ENCODE measurements at places on chromosomes 13 and 19. TPM values are rescaled to one million over a fixed set of nuclear protein-coding genes. Genes with fewer than 3 reads are reported as not detected.

DNA sequence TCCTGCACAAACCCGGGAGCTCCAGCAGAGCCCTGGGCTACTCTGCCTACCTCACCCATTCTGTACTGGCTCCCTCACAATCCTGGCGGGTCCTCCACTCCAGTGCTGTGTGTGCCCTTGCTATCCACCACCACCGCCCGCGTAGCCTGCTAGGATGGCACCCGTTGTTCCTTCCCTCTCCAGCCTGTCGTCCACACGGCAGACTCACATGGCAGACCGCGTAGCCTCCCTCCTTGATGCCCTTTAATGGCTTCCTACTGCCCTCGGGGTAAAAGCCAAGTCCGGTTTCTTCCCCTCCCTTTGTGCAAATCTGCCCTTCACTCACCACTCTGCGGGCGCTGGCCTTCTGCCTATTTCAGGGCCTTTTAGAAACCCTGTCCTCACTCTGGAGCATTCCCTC lies 106.6 kb downstream of the RAB20 start:
- peaks cover 2% of the 10 kb centered on the region for H3K36me3 ChIP-seq
- no peak for DNase-seq
- H3K27ac ChIP-seq, result no peak overlapping the region

GRCh38 chr19:30450835-30451321 lies 78.7 kb downstream of the ZNF536 start:
- no peaks in the 10 kb centered on the region for H3K36me3 ChIP-seq
- H3K27me3 ChIP-seq, result no peaks in the 10 kb centered on the region
- peaks cover 10% of the 10 kb centered on the region for H3K4me1 ChIP-seq
- H3K27ac ChIP-seq, result no peak overlapping the region

DNA sequence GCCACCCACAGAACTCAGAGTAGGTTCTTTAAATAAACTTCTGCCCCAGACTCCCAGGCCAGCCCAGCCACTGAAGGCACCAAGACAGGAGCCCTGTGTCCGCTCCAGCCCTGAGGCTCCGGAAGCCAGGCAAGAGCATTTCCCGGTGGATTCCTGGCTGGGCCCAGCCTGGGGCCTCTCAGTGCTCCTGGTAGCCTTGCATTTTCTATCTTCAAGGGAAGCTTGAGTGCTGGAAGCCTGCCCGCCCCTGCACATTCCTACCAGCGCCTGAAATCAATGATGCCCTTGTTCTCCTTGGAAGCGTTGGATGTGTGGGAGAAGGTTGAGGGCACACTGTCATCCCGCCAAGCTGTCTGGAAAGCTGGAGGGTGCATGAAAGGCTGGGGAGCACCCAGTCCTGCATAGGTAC lies 70.3 kb downstream of the ALOX5AP start:
- no peak overlapping the region for H3K4me3 ChIP-seq
- H3K27me3 ChIP-seq, result no peaks in the 10 kb centered on the region
- H3K27ac ChIP-seq, result no peak overlapping the region
- no peak for DNase-seq
- H3K36me3 ChIP-seq, result no peaks in the 10 kb centered on the region

HSD17B14 gene
- 5.2 TPM for total RNA-seq

GRCh38 chr19:30017172-30017571 lies 75.1 kb downstream of the URI1 start:
- H3K27me3 ChIP-seq, result no peaks in the 10 kb centered on the region
- DNase-seq, result no peak
- H3K4me3 ChIP-seq, result no peak overlapping the region
- H3K36me3 ChIP-seq, result peaks cover 5% of the 10 kb centered on the region
- H3K27ac ChIP-seq, result no peak overlapping the region

DNA sequence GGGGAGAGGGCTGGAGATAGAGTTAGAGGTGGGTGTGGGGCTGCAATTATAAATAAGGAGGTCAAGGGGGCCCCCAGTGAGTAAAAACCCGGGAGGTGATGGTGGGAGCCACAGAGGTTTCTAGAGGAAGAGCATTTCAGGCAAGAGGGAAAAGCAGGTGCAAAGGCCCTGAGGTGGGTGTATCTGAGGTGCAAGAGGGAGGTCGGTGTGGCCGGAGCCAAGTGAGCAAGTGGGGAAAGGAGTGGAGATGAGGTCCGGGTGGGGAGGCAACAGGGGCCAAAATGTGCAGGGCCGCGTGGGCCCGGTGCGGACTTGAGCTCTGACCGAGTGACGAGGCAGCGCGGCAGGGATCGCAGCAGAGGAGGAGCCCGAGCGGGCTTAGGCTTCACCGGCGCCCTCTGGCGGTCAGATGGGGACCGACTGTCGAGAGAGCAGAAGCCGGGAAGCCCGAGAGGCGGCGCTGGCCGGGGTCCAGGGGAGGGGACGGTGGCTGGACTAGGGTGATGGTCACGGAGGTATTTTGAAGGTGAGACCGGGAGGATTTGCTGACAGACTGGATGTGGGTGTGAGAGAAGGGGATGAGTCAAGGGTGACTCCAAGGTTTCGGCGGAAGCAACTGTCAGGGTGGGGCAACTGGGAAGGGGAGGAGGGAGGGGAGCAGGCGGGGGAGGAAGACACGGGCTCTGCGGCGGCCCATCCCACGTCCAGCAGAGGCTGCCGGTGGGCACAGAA lies 17.7 kb upstream of the SPACA4 start:
- H3K27me3 ChIP-seq, result no peaks in the 10 kb centered on the region
- H3K36me3 ChIP-seq, result no peaks in the 10 kb centered on the region
- H3K27ac ChIP-seq, result no peak overlapping the region
- DNase-seq, result peak; percentile 90
- peak overlapping the region; percentile 45 for H3K4me3 ChIP-seq
- H3K4me1 ChIP-seq, result no peaks in the 10 kb centered on the region

DNA sequence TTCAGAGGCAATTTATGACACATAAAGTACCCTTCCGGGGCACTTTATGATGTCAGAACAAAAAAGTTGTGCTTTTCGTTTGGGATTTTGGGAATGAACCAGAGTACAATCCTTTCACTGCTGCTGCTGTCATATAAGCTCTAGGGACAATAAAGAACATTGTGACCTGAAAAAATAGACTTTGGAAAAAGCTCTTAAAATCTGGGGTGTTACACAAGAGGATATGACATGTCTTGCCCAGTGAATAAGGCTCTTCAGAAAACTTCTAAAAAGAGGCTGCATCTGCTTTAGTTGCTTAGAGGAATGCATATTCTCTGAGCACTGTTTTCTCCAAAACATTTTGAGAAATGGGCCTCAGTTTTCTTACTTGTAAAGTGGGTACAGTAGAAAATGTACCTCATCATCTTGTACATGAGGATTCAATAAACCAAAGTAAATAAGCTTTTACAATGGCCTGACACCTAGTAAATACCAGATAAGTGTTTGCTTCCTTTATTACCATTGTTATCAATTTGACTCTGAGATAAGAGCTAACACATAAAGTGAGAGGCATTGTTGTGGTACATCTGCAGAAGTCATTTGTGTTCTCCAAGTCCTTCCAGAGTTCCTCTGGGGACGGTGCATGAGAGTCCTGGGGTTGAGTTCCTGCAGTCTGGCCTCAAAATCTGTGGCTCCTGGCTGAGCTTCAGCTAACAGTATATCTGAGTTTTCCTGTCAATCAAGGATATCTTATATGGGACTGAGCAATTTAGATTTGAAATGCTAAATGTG lies 67.4 kb upstream of the EDNRB start:
- H3K4me1 ChIP-seq, result no peaks in the 10 kb centered on the region
- H3K27me3 ChIP-seq, result no peaks in the 10 kb centered on the region
- no peaks in the 10 kb centered on the region for H3K36me3 ChIP-seq
- no peak overlapping the region for H3K4me3 ChIP-seq
- no peak for DNase-seq

DNA sequence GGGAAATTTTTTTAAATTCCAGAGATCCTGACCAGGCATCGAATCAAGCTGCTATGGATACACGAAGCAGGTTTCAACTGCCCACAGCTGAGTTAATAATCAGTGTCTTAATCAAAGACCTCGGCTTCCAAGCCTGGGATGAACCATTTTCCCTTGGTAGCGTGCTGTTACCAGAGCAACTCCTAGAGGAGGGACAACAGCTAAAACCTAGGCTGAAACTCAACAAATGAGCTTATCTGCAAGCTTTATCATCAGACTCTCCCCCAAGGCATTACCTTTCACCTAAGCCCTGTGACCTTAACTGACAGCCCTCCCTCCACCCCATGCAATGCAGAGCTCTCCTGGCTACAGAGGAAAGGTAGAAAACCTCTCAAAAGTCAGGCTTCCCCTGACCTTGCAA lies 39.7 kb downstream of the RCBTB1 start:
- H3K27me3 ChIP-seq, result no peaks in the 10 kb centered on the region
- no peak overlapping the region for H3K27ac ChIP-seq
- no peak for DNase-seq
- peaks cover 10% of the 10 kb centered on the region for H3K36me3 ChIP-seq

DNA sequence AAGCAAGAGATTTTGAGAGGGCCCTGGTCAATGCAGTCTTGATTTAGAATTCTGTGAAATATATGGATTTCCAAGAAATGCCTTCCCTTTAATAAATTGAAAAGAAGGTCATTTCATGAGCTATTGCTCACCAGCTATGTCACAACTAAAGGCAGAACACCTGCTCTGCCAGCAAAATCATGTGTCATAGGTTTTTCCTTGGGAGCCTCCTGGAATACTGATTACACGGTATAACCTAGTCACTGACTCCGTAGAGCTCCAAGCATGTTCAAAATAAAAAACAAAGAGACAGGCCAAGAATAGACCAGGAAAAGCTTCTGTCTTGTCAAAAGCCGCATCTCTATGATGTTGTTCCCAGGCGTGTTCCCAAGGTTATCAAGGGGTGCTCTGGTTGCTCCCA lies 45.5 kb downstream of the HSPH1 start:
- no peak overlapping the region for H3K4me3 ChIP-seq
- H3K36me3 ChIP-seq, result no peaks in the 10 kb centered on the region
- DNase-seq, result no peak
- H3K27ac ChIP-seq, result no peak overlapping the region

KCNC3 gene
- 31.0 TPM for total RNA-seq

USPL1 gene
- total RNA-seq, result 18.4 TPM

C2CD4C gene
- total RNA-seq, result 1.9 TPM

GRCh38 chr13:110024645-110024980 lies 238.2 kb upstream of the IRS2 start:
- H3K4me3 ChIP-seq, result no peak overlapping the region
- H3K27me3 ChIP-seq, result no peaks in the 10 kb centered on the region
- DNase-seq, result no peak
- no peaks in the 10 kb centered on the region for H3K4me1 ChIP-seq
- no peak overlapping the region for H3K27ac ChIP-seq

- H3K4me1 ChIP-seq, result no peaks in the 10 kb centered on the region
- H3K36me3 ChIP-seq, result no peaks in the 10 kb centered on the region
- no peak overlapping the region for H3K27ac ChIP-seq
- no peaks in the 10 kb centered on the region for H3K27me3 ChIP-seq
- no peak overlapping the region for H3K4me3 ChIP-seq
Measured at GRCh38 chr13:99800011-99800410, 171.6 kb downstream of the ZIC5 start.

DNA sequence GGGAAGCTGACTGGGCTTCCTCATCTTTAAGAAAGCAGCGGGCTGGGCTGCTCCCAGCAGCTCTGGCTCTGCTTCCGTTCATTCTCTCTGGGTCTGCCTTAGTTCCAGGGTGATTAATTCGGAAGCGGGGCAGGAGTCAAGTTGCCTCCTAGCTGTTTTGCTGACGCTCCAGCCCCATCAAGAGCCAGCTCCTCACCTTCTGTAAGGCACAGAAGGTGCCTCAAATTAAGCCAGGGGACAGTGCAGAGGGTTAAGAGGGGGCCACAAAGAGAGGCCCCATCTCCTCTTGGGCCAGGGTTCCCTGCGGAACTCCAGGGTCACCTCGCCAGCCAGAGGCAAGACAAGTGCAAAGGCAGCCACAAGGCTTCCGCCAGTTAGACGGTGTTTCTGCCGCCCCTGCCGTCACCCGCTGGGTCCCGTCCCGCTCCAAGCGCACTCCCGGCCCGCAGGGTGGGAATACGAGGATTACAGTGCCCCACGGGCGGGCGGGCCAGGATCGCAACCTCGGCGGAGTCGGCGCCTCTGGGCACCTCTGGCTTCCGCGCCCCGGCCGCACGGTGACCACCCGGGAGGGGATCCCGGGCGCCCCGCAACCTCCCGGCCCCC lies 508 bp downstream of the SLC15A1 start:
- H3K4me1 ChIP-seq, result no peaks in the 10 kb centered on the region
- H3K36me3 ChIP-seq, result no peaks in the 10 kb centered on the region
- DNase-seq, result no peak
- no peak overlapping the region for H3K4me3 ChIP-seq
- no peak overlapping the region for H3K27ac ChIP-seq

PNMA8B gene
- 1.3 TPM for total RNA-seq

DNA sequence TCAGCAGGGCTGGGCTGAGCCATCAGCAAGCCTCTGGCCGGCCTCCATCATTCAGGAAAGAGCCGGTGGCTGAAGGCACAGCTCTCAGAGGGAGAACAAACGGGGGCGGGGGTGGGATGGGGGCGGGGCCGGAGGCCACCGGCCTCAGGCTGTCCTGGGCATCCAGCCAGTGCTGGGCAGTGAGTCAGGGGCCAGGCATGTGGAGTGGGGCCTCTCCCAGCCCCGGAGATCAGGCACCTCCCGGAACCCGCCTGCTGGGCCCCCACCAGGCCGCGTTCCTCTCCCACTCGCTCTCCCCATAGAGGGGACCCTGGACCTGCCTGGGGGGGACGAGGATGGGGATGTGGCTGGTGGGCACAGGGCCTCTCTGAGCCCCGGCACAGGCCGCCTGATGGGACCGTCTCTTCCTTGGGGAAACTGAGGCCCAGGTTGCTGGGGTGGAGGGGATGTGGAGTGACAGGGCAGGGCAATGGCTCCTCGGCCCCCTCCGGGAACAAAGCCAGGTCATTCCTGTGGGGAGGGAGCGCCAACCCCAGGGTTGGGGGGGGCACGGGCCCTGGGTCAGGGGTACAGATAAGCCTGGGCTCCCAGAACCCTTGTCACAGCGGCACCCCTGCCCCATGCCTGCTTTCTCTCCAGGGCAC lies 12.9 kb downstream of the SPC24 start:
- peak overlapping the region; percentile 99 for H3K27ac ChIP-seq
- H3K36me3 ChIP-seq, result no peaks in the 10 kb centered on the region
- peaks cover 28% of the 10 kb centered on the region for H3K4me1 ChIP-seq
- DNase-seq, result peak; percentile 87
- H3K4me3 ChIP-seq, result no peak overlapping the region
- H3K27me3 ChIP-seq, result no peaks in the 10 kb centered on the region

GAPDHS gene
- total RNA-seq, result not detected

CEACAM20 gene
- total RNA-seq, result not detected

GRCh38 chr13:78409172-78409571 lies 194.2 kb downstream of the POU4F1 start:
- no peaks in the 10 kb centered on the region for H3K36me3 ChIP-seq
- no peaks in the 10 kb centered on the region for H3K4me1 ChIP-seq
- no peak for DNase-seq
- H3K27ac ChIP-seq, result no peak overlapping the region
- no peaks in the 10 kb centered on the region for H3K27me3 ChIP-seq

GRCh38 chr13:38897521-38897920 lies 93.1 kb downstream of the STOML3 start:
- H3K4me3 ChIP-seq, result no peak overlapping the region
- no peaks in the 10 kb centered on the region for H3K36me3 ChIP-seq
- H3K27ac ChIP-seq, result peak overlapping the region; percentile 82
- no peaks in the 10 kb centered on the region for H3K27me3 ChIP-seq
- peak; percentile 16 for DNase-seq

KL gene
- 12.5 TPM for total RNA-seq
